ENCODE measurements at places on chromosomes 16 and 17.

- no peak for DNase-seq
These were observed 414 bp downstream of the NARF start for GRCh38 chr17:82458885-82459424.

DNA sequence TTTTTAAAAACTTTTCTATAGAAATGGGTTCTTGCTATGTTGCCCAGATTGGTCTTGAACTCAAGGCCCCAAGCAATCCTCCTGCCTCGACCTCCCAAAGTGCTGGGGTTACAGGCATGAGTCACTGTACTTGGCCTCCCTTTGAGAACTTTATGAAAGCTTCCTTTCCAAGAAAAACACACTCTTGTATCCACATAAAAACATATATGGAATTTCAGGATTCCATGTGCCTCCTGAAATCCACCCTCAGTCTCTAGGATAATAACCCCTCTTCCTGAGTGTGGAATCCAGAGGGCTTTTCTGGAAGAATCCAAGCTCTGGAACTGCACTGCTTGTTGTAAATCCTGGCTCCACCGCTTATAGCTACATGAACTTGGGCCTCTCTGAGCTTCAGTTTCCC lies 53.2 kb upstream of the MRTFB start:
- DNase-seq, result no peak

DNA sequence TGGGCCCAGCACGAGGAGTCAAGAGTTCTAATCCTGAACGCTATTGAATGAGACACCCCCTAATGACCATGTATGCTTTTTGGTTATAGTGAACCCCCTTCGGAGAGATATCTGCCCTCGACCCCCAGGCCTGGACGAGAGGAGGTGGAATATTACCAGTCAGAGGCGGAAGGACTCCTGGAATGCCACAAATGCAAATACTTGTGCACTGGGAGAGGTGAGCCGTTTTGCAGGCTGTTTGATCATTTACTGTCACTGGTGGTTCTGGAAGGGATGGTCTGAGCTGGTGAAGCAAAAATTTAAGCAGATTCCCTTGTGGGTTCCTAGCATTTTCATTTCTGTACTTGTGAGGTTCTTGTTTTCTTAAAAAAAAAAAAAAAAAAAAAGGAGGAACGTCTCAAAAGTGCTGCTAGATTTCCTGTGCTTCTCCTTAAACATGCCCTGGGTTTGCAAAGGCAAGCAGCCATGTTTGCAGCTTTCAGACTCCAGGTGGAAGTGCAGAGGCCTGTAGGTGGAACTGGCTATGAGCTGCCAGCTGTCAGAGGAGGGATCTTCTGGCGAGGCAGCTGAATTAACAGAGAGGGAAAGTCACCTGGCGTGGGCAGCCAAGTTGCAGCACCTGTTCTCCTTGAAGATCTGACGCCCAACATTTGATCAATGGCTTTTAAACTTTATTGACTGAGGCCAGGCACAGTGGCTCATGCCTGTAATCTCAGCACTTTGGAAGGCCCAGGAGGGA lies 3.5 kb downstream of the MARVELD3 start:
- DNase-seq, result no peak

DNA sequence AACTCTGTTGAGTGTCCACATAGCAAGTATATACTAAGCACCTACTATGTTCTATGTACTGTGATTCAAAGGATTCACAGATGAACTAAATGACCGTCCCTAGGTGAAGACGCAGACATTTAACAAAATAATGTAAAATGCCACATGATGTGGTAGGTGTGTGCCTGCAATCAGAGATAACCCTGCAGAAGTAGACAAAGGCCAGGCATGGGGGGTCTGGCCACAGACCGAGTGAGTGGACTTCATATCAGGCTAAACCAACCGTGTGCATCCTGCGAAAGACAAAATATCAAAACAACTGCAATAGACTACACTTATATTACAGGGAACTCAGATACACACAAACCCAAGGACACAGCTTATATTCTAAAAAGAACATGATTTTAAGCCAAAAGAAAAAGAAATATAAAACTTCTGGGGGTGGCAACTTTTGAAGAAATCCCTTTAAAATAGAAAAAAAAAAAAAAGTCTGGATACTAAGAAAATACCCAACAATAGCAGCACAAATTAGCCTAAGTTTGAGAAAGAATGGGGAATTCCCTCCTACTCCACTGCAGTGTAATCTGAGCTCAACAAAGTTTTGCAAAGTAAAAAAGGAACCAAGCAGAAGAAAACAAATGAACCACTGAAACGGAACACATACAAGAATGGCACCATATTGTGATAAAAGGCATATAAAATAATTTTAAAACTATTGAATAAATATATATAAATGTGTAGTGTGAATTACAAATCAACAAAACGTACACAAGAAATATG lies 12.3 kb downstream of the HSDL1 start:
- DNase-seq, result no peak

GRCh38 chr17:49471769-49472168 lies 23.3 kb upstream of the NGFR start:
- DNase-seq, result no peak

GRCh38 chr17:3691617-3692067 lies 4.3 kb downstream of the P2RX5 start:
- no peak for DNase-seq

DNA sequence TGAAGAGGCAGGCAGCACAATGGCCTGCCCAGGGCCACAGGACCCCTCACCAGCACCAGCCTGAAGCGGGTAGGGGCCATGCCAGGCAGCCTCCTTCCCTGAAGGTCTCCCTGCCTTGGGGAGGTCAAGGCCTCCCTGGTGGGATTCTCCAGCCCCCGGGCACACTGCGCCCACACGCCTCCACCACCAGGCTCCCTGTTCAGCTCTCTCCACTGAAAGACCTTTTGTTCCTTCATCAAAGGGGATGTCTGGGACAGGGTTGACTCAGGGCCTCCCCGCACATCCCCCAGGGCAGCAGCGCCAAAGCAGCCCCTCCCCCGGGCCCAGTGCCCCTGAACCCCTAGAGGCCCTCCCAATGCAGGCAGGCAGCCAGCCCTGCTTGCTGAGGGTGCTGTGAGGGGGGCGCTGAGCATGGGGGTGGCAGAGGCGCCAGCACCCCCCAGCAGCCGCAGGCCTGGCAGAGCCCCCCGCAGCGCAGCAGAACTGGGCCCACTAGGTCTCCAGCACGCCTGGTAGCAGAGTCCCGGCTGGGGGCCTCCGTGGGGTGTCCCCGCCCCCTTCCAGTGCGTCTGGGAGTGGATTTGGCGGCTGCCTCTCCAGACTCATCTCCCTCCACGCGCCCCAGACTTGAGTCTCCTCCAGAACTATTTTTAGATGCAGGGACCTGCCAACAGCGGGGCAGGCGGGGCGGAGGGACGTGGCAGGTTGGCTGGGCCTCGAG lies 13.1 kb downstream of the BCAR1 start:
- DNase-seq, result no peak

DNA sequence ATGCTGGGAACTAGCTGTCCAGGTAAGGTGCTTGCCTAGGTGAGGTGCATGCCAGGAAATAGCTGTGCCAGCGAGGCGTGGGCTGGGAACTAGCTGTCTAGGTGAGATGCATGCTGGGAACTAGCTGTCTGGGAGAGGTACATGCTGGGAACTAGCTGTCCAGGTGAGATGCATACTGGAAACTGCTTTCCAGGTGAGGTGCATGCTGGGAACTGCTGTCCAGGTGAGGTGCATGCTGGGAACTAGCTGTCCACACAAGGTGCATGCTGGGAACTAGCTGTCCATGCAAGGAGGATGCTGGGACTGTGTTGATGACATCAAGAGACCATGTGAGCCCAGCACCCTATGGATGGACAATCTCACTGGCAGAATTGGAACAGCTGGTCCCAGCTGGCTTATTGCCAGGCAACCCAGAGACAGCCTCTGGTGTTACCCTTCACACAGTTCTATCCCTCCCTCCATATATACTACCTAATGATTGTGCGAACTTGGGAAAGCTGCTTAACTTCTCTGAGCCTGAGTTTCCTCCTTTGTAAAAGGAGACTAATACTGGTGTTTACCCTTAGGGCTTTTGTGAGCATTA lies 479.9 kb upstream of the RBFOX1 start:
- DNase-seq, result no peak

DNA sequence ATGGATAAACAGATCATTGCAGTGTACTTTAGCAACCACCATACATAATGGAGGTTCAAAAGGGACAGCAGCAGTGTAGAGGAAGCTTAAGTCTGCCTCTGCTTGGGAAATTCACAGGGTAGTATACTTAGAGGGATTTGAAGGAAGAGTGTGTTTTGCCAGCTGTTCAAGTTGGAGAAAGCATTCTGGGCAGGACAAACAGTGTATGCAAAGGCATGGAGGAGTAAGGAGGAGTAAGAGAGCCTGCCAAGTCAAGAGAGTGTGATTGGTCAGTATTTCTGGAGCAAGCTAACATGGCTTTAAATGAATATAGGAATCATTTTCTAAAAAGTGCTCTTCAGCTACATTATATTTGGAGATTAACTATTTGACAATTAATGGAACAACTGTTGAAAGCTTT lies 22.9 kb upstream of the PHAF1 start:
- DNase-seq, result no peak

Measured in left kidney (tissue), 8 donors.